WERI-Rb-1 (cell line): ENCODE measurements at places on chromosomes 13 and 19.

DNA sequence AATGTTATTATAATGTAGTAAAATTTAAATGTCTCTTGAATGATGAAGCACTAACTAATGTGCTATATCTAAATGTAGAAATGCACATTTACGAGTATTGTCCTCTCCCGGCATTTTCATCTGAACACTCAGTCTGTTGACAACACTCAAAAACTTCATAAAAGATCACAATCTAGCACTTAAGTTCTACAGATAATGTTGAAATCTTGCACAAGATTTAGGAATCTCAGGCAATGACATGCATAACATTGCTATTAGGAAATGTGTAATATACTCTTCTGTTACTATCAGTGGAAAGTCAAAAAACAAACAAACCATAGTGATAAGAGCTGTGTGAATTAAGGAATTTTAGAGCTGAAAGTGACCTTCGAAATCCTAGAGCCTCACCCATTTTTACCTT lies 37.5 kb upstream of the XPO4 start:
- DNase-seq, result no peak

- DNase-seq, result no peak
Measured at GRCh38 chr13:34037636-34038540, 219.9 kb downstream of the RFC3 start.

DNA sequence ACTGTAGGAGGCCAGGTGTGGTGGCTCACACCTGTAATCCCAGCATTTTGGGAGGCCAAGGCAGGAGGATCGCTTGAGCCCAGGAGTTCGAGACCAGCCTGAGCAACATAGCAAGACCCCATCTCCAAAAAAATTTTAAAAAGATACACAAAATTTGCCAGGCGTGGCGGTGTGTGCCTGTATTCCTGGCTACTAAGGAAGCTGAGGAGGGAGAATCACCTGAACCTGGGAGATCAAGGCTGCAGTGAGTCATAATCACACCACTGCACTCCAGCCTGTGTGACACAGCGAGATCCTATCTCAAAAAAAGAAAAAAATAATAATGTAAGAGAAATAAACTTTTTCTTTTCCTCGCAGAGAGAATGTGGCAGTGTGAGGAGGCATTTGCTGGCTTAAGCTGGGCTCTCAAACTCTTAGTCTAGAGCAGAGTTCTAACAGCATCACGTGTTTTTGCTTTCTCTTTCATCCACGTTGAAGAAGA lies 21.1 kb downstream of the FAM187B start:
- DNase-seq, result no peak

DNA sequence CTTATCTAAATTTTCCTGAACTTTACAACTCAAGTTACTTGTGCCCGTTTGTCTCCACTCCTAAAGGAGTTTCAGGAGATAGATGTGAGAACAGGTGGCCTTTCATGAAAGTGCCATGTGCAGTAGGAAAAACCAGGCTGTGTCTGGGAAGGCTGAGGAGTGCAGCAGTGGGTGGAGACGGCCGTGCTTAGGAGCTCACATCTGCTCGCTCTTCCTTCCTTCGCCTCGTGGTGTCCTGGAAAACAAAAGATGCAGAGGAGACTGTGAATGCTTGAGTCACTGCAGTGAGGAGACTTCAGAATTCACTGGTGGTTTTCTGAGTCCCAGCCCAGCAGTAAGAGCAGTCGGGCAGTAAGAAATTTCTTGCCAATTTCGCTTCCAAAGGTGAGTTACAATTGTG lies 138.4 kb upstream of the RNF113B start:
- peak; percentile 75 for DNase-seq

DNA sequence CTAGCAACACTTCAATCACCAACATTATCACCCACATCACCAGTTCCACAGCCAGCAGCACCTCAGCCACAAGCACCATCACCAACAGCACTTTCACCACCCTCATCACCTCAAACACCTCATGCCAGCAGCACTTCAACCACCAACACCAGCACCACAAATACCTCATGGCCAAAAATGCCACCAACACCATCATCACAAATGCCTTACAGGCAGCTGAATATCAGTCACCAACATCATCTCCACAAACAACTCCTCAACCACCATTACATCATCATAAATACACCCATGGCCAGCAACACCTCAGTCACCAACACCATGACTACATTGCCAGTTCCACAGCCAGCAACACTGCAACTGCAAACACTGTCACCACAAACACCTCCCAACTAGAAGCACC lies 10.4 kb downstream of the FCER2 start:
- DNase-seq, result no peak

GRCh38 chr19:1417145-1417544 lies 9.8 kb downstream of the DAZAP1 start:
- no peak for DNase-seq

GRCh38 chr19:37790244-37790925 lies 11.0 kb upstream of the ZNF573 start:
- DNase-seq, result no peak

DNA sequence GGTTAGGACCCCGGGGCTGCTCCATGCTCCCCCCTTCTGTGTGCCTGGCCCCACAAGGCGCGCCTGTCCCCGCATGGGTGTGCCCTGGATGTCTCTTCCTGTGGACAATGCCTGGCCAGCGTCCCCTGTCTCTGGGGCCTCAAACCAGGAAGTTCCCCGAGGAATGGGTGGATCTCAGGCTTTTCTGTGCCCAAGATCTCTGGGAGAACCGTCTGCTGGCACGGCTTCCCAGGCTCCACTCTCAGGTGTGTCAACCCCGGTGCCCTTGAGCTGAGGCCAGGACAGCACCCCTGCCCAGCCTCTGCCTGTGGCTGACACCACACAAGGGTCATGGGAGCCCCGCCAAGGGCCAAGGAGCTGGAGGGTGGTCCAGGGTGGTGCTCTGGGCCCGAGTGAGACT lies 15.7 kb downstream of the ZNF444 start:
- DNase-seq, result no peak

GRCh38 chr13:79519255-79519654 lies 38.3 kb downstream of the NDFIP2 start:
- no peak for DNase-seq

DNA sequence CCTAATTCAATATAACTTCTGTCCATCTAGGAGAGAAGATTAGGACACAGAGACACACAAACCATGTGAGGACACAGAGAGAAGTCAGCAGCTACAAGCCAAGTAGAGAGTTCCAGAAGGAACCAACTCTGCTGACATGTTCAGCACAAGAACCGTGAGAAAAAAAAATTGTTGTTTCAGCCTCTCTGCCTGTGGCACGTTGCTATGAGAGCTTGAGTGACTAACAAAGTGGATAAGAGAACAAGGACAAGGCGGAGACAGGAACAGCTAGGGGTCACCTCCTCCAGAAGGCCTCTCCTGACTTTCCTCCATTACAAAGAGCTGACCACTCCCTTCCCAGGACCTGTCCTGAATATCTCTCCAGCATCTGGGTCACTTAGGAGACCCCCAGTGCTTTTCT lies 5.6 kb upstream of the SIGLEC12 start:
- no peak for DNase-seq

- no peak for DNase-seq
Measured at GRCh38 chr13:20402881-20403280, 122.8 kb downstream of the CRYL1 start.

DNA sequence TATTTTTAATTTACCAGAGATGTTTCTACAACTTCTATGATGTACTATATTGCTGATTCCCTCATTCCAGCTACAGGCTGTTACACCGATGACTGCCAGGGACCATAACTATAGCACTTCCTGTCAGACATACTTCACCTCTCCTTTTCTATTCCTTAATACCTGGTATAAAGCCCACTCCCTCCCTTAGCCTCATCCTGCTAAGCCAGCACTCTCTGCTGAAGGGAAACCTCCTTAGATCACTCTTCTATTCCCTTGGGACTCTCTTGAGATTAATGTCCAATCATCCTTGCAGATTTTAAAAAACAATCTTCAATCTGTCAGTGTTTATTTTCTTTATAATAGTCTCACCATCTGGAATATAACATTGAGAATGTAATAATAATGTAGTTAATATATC lies 127.9 kb downstream of the DIAPH3 start:
- no peak for DNase-seq

DNA sequence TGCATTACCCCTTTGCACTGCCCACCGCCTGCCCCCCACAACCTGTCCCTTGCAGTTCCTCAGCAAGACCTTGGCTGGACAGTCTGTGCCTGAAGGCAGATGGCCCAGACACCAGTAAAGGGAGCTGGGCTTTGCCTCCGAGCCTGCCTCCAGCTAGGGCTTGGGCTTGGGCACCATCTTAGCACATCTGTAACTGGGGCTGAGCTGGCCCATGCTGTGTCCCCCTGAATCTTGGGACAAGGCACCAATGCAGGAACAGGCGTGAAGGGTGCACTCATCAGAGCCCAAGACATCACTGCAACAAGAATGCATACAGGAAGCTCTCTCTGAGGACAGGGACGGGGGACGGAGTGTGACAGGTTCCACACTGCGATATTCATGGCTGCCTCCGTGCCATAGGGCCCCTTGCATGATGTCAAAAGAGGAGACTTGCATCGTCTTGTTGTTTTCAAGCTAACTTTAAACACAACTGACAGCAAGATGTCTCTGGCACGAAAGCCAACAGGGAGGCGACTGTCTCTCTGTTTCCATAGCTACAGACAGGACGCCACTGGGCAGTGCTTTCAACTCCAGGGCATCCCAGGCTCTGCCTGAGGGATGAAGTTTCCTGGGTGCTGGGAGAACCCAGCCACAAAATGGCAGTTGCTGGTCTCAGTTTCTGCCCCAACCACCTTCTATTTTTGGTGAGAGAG lies 8.7 kb upstream of the CHST8 start:
- no peak for DNase-seq

GRCh38 chr13:42656958-42657357 lies 83.0 kb downstream of the TNFSF11 start:
- DNase-seq, result no peak

GRCh38 chr13:43428545-43429296 lies 358.1 kb downstream of the ENOX1 start:
- no peak for DNase-seq

- DNase-seq, result no peak
Measured at GRCh38 chr13:46340631-46341111, 46.4 kb downstream of the RUBCNL start.

- no peak for DNase-seq
Measured at GRCh38 chr19:16978156-16978555, 48.5 kb downstream of the CPAMD8 start.

GRCh38 chr13:98847780-98848179 lies 95.3 kb upstream of the SLC15A1 start:
- no peak for DNase-seq
